ENCODE measurements at places on chromosomes 4 and X.

GRCh38 chrX:153608376-153608775 is 9.4 kb upstream of the CCNQ start:
- DNase-seq: no peak

GRCh38 chr4:109826719-109827118 is 1.1 kb upstream of the RRH start:
- DNase-seq: peak; percentile 33

GRCh38 chr4:60485276-60485675 is 714.9 kb upstream of the ADGRL3 start:
- DNase-seq: peak; percentile 28

DNA sequence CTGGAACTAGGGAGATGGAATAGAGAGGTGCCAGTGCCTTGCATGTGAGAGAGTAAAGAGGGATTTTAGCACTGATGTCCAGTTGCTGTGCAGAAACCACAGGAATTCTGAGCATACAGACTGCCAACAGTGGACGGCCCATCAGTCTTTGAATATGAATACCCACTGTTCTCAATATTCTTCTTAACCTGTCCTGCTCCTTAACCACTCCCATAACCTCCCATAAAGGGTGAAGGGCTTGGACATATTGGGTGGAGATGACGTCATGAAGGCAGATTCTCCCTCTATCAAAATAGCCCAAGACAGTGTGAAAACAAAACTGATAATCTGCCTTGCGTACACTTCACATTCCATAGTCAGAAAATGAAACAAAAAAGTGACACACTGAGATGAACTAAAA is 1313.7 kb upstream of the PABPC4L start:
- no peak for DNase-seq
